ENCODE measurements at places on chromosomes 2 and 18.
A peak's percentile ranks its signal among the peaks of the same experiment; 100 is the strongest.

GRCh38 chr2:85015653-85016360 is 44.8 kb downstream of the KCMF1 start:
- DNase-seq = no peak

- DNase-seq = no peak
Measured at GRCh38 chr2:204116159-204116792, 179.7 kb downstream of the ICOS start.

- no peak for DNase-seq
Measured at GRCh38 chr18:9209279-9209678, 72.7 kb downstream of the ANKRD12 start.

- DNase-seq = peak; percentile 87
Measured at GRCh38 chr2:74690571-74690970, 36.5 kb downstream of the SEMA4F start.

DNA sequence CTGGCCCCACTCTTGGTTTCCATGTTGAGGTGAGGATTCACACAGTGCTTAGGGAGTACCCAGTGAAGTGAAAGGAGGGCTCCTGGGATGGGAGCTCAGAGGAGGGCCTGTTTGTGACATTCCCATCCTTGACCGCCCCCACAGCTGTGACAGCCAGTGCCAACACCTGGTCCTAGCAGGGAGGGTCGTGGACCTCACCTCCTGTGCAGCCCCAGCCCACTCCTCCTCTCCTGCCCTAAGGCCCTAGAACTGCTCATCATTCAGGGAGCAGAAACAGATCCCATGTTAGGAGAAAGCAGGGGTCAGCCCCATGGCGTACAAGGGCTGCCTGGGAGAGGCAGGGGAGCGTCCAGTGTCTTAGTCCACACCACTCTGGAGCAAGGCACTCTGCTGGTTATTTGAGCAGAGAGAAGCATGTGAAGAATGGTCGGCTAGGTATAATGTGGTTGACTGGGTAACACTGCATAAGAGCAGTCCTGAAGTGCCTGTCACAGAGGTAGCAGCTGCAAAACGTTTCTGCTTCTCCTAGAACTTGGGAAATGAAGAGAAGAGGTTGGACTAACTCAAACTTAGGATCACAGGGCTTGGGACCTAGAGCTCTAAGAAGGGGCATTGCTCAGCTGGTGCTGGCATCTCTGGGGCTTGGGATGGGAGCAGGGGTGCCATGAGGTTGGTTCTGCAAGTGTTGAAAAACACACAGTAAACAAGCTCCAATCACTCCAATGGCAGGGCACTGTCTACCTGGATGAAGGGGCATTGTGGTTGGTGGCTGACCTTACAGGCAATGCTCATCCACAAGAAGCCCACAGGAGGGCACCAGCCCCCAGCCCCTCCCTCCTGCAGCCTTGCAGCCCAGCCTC is 55.6 kb downstream of the FAM168B start:
- DNase-seq = no peak

- no peak for DNase-seq
Measured at GRCh38 chr2:101768556-101769220, 71.2 kb downstream of the MAP4K4 start.

GRCh38 chr18:48997985-48998831 is 47.4 kb upstream of the SMAD7 start:
- DNase-seq = no peak

DNA sequence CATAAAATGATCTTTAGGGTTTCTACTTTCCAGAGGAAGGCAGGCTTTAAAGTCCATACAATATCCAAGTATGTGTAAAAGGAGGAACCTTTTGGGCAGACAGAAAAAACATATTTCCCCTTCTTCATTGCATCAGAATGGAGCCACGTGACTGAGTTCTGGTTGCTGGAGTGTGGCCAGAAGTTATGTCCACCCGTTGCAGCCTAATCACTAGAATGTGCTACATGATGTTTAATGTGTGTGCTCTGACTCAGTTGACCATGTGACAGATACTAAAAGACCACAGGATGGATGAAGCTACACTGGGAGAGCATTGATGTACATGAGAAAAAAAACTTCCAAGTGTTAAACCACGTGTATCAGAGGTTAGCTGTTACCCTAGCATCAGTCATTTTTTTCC is 460.9 kb downstream of the RIT2 start:
- no peak for DNase-seq

DNA sequence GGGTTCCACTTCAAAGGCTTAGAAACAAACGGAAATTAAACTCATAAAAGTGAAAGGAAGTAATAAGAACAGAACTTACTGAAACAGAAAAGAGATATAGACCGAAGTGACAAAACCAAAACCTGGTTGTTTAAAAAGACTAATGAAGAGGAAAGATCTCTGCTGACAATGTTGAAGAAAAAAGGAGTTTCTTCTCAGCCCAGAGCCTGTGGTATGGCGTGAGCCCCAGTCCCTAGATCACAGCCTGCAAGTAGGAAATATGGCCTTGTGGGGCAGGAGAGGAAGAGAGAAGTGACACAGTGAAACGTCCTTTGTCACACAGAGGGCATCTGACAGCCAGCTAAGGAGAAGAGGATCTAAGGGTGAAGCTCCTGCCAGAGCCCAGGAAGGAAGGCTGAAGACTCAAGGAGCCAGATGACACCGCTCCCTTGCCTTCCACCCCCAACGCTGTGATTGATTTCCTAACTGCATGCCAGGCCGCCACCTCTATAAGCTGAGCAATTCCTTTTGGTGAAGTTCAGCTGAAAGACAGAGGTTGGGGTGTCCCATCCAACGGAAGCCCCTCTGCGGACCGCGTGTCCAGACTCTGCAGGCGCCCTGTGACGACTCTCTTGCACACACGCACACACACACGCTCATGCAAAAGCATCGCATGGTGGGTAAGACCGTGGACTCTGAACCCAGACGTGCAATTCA is 141.1 kb downstream of the HDAC4 start:
- no peak for DNase-seq

DNA sequence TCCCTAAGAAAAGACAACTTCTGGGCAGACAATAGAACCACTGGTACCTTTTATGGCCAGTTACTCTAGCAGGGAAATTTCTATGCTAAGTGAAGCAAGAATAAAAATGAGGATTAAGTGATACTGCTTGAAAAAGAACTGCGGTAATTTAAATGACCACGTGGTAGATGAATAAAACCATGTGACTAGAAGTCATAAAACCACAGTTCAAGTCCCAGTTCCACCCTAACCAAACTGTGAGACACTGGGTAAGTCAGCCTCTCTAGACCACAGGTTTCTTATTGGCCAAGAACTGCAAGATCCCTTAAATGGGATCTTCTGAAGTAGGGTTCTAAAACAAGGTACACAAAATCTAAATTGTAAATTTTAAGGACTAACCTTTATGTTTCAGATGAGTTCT is 12.7 kb downstream of the TMEM237 start:
- peak; percentile 51 for DNase-seq

GRCh38 chr18:41532344-41533086 is 422.5 kb upstream of the PIK3C3 start:
- DNase-seq = peak; percentile 48

DNA sequence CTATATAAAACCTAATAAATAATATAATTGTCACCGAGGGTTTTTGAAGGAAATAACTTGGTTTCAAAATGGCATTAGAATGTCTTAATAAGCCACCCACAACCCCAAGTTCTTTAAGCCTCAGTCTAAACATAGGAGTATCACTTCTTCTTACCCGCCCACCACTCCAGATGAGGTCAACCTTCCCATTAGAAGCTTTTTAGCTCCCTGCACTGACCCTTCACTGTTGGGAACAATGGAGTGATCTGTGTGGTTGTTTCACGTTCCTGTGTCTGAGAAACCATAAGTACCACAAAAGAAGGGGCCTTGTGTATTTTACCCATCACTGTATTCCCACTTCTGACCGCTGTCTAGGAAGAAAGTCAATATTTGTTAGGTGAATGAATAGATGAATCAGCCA is 326.3 kb upstream of the ZNF521 start:
- DNase-seq = no peak

- DNase-seq = no peak
Measured at GRCh38 chr2:102050854-102051391, 59.2 kb downstream of the IL1R2 start.

GRCh38 chr2:127146820-127147502 is 40.0 kb upstream of the BIN1 start:
- peak; percentile 85 for DNase-seq
